ENCODE measurements at places on chromosomes 12 and 14. TPM values are rescaled to one million over a fixed set of nuclear protein-coding genes. Genes with fewer than 3 reads are reported as not detected.

GRCh38 chr14:64720131-64720576 lies 15.9 kb downstream of the PLEKHG3 start:
- no peak for DNase-seq

GRCh38 chr12:56071648-56072047 lies 8.3 kb upstream of the ERBB3 start:
- no peak for DNase-seq

DNA sequence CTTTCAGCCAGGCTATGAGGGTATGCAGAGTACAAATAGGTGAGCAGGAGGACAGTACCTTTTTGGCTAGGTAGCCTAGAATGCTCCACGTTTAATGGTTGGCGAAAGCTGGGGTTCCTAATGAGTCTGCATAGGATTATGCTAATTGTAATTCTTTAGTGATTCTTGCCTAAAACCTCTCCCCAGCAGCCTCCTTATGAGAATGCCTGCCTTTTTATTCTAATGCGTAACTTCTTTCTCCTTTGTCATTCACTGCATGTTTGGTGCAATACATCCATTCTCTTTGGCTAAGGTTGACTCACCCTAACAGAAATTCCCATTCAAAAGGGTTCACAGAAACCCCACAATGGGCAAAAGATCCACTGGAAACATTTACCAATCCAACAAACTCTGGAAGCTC lies 752.2 kb downstream of the FSCB start:
- no peak for DNase-seq

- no peak for DNase-seq
These were observed 9.8 kb upstream of the FKBP4 start for GRCh38 chr12:2785017-2785416.

DNA sequence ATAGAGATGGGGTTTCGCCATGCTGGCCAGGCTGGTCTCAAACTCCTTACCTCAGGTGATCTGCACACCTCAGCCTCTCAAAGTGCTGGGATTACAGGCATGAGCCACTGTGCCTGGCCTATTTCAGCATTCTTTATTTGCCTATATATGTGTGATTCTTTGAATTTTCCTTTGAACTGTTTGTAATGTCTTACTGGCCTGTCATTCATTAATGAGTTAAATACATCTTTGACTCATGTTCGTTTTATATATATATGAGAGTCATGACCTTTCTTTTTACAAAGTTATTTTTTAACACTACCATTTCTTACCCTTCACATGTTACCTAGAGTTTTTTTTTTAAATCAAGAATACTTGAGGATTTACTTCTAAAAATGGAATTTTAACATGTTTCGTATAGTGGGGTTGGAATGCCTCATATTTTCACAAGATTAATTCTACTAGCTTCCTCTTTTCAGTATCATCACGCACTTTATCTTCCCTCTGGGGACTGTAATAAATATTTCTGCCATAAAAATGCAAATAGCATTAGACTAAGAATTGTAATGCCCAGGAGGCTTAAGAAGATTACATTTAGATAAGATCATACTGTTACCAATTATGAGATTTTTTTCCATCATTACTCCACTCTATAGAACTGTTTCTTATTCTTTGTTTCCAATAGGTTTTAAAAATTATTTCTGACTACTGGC lies 66.7 kb downstream of the NTN4 start:
- no peak for DNase-seq

DNA sequence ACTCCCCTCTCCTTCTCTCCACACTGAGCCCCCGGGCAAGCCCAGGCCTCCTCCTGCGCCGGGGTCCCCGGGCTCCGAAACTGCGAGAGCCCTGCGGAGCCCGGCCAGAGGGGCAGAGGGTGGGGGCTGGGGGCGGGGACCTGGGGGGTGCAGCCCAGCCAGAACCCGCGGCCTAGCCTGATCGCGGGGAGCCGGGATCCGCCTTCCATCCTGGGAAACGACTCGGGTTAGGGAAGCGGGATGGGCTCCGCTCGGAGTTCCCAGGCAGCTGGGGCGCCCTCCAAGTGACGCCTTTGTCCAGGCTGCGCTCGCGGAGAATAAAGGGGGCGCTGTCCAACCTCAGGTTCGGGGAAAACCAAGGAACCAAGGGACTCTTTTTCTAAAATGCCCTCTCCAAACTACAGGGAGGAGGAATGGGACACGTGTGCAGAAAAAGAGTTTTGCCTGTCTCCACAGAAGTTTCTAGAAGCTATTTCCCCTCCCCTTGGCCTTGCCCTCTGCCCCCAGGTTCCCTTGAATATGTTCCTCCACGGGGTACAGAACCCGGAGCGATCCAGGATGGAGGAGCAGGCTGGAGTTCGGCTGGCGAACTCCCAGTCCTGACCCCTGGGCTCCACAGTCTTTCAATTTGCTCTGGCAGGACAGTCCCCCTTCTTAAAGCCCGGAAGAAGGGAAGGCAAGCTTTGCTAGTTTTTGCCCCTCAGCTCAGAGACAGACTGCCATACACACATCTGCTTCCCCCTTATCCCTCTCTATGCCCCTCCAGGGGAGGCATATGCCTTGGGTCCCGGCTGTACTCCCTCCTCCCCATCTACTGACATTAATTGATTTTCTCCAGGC lies 13.9 kb downstream of the NKX2-1 start:
- DNase-seq = no peak

GRCh38 chr12:115541891-115542421 lies 735.5 kb downstream of the MED13L start:
- no peak for DNase-seq

GRCh38 chr14:71758229-71758951 lies 173.8 kb upstream of the RGS6 start:
- DNase-seq = no peak

DNA sequence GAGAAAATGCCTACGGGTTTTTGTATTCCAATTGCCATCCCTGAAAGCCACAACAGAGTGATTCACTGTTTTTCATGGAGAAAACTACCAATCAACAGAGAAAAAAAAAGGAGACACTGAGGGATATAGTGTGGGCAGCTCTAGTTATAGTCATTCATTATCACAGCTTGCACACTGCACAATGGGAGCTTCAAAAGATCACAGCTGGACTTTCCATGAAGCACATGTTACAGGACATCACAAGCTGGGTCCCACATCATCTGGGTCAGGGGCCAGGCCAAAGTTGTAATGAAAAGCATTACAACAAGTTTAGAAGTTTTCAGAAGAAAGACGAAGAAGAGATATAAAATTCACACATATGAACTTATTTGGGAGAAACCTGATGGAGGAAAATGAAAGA lies 41.5 kb downstream of the RERG start:
- DNase-seq = no peak

- no peak for DNase-seq
These were observed 3.3 kb upstream of the FAM222A start for GRCh38 chr12:109710205-109710746.

DNA sequence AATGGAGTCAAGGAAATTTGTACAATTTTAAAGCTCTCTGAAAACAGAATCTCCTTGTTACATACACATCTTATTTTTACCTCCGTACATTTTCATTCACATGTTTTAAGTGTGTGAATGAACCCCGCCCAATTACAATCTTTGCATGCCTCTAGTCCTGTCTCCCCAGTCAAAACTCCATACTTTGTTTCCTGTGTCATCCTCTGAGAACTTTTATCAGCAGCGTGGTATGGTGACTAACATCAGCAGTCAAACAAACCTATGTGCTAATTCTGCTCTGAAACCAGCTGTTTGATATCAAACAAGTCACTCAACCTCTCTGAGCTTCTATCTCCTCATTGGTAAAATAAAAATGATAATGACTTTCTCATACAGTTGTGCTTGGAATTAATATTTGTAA lies 15.8 kb upstream of the ERGIC2 start:
- DNase-seq = no peak

DNA sequence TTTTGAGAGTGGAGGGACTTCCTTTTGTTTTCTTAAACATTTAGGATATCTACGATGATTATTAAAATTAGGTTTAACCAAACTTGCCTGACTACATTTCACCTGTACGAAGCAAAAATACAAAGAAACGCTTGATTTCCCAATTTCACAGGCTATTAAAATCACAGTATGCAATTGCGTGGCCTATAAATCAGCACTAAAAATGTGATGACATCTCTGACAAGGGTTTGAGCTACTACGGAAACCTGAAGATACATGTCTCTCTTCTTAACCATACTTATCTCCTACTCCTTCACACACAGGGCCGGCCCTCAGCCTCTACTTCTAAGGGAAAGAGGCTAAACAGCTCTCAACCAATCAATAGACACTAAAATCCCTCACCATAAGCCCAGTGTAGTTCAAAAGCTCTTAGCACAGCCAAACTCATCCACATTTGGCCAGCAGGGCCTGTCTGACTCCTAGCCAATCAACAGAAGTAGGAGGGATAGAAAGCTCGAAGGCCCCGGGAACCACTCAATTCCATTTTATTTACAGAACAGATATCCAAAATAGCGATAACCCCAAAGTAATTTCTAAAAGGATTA lies 137.3 kb downstream of the FOXN3 start:
- no peak for DNase-seq

DNA sequence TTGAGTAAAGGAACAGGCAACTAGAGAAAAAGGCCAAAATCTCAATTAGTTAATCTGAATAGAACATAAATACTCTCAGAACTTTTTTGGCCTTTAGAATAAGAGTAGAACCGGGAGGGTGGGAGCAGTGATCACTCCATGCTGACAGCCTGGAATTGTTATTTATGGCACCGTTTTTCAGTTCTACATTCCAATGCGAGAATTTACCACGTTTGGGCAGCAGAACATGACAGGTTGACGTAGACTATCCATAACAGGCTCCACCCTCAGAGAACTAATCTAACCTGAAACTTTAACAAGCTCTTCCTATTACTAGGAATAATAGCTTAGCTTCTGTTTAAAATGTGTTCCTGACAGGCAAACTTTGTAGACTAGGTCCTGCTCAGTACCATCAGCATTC lies 379.1 kb downstream of the SEC23A start:
- DNase-seq = peak; percentile 36

GRCh38 chr14:45916340-45916953 lies 663.4 kb upstream of the MIS18BP1 start:
- DNase-seq = no peak

- no peak for DNase-seq
These were observed 162.7 kb upstream of the OTX2 start for GRCh38 chr14:56972948-56973347.

- DNase-seq = no peak
These were observed 84.9 kb downstream of the DUSP6 start for GRCh38 chr12:89267404-89267803.

DNA sequence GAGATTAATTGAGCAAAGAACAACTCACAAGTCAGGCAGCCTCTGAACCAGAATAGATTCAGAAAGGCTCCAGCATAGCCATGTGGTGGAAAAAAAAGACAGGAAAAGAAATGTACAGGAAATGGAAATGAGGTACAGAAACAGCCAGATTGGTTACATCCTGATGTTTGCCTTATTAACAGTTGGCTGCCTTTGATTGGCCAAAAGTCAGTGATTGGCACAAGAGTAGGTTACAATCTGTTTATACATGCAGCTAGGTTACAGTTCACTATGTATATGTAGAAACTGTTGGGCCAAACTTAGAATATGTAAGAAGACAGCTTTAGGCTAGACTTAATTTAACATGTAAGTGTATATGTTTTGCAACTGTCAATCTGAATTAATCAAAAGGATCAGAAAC lies 118.9 kb downstream of the UNC79 start:
- DNase-seq = no peak

DNA sequence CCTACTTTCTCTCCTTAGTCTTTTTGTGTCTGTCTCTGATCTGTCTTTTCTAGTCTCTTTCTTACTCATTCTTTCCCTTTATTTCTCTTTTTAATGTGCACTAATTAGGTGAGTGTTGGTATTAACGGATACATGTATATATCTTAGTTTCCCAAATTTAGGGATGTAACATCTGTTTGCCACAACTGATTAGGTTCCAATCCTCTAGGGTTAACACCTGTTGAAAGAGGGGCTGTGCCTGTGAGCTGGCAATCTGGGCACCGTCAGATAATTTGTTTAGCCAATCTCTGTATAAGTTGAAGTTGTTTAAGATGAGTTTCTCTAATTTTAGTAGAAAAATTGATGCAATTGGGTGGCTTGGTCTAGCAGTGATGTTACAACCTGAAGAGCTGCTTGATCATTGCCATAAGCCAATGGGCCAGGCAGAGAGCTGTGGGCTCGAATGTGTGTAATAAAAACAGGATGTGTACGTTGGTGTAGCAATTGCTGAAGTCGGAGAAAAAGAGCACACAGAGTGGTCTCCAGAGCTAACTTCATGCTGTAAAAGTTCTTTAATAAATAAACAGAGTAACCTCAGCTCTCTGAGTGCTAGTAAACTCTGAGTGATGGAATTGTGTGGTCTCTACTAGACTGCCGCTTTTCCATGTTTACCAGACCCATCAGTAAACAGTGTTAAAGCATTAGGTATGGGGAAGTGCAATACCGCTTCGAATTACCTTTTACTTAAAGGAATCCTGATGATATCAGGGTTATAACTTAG lies 18.3 kb upstream of the LYZ start:
- DNase-seq = no peak

- DNase-seq = no peak
These were observed 7.3 kb downstream of the TTC7B start for GRCh38 chr14:90808759-90809529.

- DNase-seq = no peak
These were observed 103.2 kb upstream of the EVL start for GRCh38 chr14:99961826-99962518.

DNA sequence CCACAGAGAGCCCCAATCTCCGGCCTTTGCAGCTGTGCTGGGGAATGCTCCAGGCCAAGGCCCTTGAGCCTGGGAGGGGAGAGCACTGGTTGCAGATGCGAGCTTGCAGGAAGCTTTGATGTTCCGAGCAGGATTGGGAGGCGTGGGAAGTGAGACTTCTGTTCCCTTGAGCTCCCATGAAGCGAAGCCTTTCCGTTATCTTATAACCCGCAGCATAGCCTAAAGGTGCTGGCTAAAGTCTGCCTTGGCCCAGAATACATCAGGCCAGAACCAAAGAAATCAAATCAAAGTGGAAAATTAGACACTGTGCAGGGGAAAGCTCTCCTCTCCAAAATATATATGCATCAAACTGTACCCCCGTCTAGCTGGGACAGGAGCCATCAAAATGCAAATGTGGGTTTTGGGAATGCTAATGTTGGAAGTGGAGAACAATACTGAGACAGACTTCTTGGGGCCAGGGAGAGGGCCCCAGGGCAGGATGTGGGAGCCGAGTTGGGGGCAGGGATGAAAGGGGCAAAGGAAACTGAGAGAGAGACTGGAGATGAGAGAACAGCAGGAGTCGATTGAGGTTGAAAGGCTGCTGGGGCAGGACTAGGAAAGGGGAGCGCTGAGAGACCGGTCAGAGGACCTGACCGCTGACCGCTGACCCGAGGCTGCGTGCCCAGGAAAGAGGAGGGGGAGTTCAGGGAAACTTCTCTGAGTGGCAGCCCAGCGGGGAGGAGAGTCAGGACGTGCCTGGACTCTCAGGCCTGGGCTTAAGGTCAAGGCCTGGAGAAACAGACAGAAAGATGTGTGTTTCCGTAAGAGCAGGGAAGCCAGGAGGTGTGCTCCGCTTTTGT lies 152.2 kb upstream of the PARP11 start:
- no peak for DNase-seq

- DNase-seq = no peak
These were observed 28.3 kb downstream of the P2RX2 start for GRCh38 chr12:132646850-132647249.

Gene RAD51AP1
- 37.1 TPM for polyA plus RNA-seq

Gene DNAI7
- polyA plus RNA-seq = 9.0 TPM

Gene CABP1
- 4.6 TPM for polyA plus RNA-seq

Gene C12orf42
- 0.13 TPM for polyA plus RNA-seq

Gene TAS2R31
- 2.9 TPM for polyA plus RNA-seq

Gene AQP6
- 16.1 TPM for polyA plus RNA-seq

Gene TAPBPL
- polyA plus RNA-seq = 14.6 TPM

Gene CYP46A1
- polyA plus RNA-seq = 1.5 TPM

Gene RAB3IP
- 89.6 TPM for polyA plus RNA-seq

Gene LHX5
- polyA plus RNA-seq = not detected

Gene MAP4K5
- 55.8 TPM for polyA plus RNA-seq

Gene COX8C
- 0.50 TPM for polyA plus RNA-seq

Gene PAPLN
- 42.9 TPM for polyA plus RNA-seq
